Fibroblast of skin of abdomen (primary cell): ENCODE measurements at places on chromosomes 2 and 18.

DNA sequence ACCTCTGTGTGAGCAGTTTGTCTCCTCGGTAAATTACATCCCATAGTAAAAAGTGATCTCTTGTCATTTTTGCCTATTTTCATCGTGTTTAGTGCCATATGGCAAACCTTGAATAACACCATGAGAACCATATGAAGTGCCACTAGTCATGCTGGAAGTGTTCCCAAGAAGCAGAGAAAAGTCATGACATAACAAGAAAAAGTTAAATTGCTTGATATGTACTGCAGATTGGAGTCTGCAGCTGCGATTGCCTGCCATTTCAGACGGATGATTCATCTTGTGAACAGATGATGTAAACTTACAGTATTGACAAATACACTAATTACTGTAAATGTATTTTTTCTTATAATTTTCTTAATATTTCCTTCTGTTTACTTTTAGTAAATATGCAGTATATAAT is 846.7 kb downstream of the BCL11A start:
- DNase-seq: peak; percentile 4

DNA sequence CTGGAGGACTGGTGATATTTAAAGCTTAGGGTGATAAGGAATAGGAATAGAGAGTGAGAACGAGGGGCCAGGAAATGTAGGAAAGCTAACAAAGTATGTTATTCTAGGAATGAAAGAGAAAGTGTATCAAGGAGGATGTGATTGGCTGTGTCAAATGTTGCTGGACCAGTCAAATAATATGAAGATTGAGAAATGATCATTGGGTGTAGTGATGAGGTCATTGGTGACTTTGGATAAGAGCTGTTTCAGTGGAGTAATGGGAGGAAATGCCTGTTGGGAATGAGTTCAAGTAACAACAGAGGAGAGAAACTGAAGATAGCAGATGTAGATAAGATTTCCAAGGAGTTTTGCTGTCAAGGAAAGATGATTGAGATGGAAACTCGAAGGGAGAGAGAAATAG is 74.4 kb downstream of the UBE2E3 start:
- no peak for DNase-seq

GRCh38 chr2:42927334-42928160 is 135.2 kb upstream of the HAAO start:
- DNase-seq: no peak

GRCh38 chr18:24914685-24915084 is 437.3 kb downstream of the ZNF521 start:
- no peak for DNase-seq

DNA sequence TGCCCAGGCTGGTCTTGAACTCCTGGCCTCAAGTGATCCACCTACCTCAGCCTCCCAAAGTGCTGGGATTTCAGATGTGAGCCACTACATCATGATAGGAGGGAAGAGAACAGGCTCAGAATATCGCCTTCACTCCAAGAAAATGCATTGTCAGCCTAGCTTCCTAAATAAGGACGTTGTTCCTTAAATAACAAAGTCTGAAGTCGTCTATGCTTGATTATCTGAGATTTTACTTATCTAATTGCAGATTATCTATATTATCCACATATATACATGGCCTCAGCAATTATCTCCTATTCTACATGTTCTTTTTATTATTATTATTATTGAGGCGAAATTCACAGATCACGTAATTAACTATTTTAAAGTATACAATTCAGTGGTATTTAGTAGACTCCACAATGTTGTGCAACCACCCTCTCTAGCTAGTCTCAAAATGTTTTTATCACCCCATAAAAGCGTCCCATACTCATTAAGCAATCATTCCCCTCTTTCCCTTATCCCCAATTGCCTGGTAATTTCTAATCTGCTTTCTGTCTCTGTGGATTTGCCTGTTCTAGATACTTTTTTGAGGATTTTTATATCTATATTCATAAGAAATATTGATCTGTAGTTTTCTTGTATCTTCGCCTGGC is 95.1 kb upstream of the RFX8 start:
- DNase-seq: no peak

GRCh38 chr2:43460174-43460546 is 135.7 kb downstream of the THADA start:
- DNase-seq: no peak

DNA sequence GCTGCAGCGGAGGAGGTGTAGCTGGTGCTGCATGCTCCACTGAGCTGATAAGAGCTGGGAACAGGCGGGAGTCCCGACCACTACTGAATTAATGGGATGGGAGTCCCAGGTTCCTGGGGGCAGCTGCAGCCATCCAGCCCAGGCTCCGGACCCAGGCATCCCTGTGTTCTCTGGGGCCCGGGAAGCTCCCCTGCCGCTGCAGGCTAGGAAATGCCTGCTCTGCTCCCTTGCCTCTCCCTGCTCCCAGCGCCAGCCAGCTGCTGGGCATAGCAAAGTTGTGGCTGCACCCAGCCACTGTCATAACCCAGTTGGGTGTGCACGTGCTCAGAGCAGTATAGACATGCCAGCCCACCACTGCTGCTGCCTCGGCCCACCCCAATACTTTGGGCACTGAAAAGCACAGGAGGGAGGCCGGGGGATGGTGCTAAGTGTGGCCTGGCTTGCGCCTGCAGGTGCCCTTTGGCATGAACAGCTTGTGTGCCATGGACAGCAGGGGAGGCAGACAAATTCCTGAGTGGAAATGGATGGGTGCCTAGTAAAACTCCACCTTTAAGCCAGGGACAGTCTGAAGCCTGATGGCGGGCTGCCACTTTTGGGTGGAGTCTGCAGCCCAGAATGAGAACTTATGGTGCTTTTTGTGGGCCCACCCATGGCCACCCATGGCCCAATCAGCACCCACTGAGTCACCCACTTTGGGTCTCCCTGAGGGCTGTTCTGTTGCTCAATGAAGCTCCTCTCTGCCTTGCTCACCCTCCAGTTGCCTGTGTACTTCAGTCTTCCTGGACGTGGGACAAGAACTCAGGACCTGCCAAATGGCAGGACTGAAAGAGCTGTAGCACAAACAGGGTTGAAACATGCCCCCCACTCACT is 219.3 kb upstream of the TMEFF2 start:
- DNase-seq: no peak

GRCh38 chr18:48410095-48410920 is 1.1 kb upstream of the ZBTB7C start:
- peak; percentile 76 for DNase-seq

- DNase-seq: no peak
Observed at GRCh38 chr18:61917818-61918217, 25.0 kb upstream of the RNF152 start.

- no peak for DNase-seq
Observed at GRCh38 chr2:235911633-235912233, 256.5 kb downstream of the GBX2 start.

DNA sequence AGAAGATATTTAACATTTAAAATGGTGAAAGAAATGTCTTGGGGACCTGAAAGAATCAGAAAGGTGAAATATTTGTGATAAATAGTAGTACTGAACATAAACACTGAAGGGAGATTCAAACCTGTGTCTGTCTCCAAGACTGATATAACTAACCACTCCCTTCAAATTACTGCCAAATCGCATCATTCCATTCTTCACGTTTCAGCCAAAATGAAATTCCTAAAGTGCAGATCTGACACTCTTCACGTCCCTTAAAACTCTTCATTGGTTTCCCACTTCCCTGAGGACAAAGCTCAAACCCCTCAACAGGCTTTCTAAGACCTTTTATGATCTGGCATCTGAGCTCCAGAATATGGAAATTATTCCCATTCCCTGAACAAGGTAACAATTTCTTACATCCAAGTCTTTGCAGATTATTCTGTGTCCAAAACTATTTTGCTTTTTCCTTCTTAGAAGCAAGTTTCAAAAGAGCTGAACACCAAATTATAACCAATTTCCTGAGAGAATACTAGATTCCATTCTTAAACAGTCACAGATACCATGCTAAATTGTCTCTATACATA is 18.9 kb downstream of the SLC8A1 start:
- DNase-seq: no peak

DNA sequence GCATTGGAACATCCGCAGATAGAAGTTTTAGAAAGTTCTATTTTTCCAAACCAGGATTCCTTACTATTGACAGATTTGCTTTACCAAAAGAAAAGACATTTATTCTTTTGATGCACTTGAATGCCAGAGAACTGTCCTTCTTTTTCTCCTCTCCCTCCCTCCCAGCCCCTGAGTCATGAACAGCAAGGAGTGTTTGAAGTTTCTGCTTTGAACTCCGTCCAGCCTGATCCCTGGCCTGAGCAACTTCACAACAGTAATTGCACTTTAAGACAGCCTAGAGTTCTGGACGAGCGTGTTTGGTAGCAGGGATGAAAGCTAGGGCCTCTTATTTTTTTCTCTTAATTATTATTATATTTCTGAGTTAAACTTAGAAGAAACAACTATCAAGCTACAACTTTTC is 33.6 kb downstream of the APCDD1 start:
- no peak for DNase-seq

GRCh38 chr18:44258576-44258975 is 422.1 kb upstream of the SETBP1 start:
- DNase-seq: no peak

GRCh38 chr2:120583851-120584570 is 151.7 kb upstream of the GLI2 start:
- DNase-seq: no peak

DNA sequence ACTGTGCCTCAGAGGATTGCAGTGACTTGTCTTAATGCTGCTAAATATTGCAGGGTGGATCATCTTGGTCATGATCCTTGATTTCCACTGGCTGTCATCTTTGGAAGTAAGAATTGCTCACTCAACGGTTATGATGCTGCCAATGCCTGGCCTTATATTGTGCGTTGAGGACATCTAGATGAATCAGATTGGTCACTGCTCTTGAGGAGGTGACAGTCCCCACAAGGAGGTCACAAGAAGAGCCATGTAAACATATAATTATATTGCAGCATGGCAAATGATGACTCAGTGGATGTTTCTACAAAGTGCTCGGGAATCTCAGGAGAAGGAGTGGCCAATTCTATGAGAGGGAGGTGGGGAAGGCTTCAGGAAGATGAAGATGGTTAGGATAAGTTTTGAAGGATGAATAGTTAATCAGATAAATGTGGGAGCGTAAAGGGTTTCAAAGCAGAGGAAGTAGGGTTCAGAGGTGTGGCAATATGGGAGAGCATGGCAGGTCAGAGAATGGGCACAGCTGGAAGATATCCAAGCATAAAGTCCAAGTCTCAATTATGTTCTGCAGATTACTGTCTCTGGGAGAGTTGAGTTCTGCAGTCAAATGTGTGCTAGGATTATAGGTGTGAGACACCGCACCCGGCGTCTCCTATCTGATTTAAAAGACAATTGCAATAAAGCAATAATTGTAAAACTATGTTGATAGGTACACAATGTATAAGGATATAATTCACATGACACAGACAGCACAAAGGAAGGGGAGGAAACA is 21.3 kb upstream of the TMEM131 start:
- DNase-seq: no peak

DNA sequence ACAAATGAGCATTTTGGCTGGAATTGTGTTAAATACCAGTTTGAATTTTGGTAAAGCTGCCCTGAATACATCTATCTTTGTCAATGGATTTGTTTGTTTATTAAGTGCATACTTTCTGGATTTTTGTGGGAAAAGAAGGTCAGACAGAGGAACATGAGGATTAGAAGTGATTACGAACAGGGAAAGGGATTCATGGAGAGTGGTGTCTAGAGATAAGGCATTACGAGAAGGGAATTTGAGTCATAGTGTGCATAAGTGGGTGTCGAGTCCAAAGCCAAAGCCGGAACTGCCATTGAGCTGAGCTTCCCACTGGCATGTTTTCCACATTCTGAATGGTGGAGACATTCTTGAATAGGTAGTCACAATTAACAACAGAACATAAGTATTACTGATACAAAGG is 68.9 kb upstream of the EFEMP1 start:
- peak; percentile 100 for DNase-seq

DNA sequence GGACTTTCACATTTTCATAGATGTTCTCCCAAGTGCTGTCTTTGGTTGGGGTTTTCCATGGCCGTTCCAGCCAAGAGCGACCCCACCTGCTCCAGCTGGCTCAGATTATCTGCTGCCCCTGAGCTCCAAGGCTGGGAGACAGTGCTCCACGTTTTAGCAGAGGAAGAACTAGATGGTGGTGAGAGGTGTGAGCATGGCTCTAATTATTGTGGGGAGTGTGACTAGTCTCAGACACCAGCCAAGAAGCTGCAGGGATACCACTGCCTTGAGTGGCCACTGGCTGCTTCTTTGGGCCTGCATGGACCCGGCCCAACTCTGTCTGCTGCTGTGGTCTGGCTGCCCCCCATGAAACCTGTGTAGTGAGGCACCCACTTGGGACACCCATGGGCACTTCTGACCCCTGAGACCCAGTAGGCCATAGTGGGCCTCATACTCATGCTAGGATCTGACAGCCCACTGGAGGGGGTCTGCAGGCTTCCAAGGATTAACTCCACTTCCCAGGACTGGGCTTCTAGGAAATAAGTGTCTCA is 2.8 kb upstream of the NCL start:
- DNase-seq: no peak

DNA sequence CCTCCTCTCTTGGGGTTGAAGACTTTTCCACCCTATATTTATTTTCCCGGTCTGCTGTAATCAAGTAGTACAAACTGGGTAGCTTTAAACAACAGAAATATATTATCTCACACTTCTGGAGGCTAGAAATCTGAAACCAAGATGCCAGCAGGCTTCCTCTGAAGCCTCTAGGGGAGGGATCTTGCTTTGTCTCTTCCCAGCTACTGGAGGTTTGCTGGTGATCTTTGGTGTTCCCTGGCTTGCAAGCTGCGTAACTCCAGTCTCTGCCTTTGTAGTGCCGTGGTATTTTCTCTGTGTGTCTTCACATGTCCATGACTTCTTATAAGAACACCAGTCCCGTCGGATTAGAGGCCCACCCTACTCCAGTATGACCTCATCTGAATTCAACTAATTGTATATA is 44.4 kb downstream of the MYO3B start:
- peak; percentile 27 for DNase-seq

DNA sequence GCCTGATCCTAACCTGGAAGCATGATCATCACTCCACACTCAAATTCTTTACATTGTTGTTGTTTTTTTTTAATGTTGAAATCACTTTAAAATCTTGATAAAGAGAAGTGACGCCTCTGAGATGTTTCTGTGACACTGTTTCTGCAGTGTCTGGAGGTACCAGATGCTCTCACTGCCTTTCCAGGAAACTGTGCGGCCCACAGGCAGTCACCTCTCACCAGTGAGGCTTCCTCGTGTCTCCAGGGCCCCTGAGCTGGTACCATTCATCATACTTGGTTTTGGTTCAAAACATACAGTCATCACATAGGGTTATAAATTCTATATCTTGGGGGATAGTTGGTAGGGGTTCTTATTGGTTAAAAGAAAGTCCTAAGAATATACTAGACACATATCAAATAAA is 10.1 kb upstream of the ID2 start:
- no peak for DNase-seq

DNA sequence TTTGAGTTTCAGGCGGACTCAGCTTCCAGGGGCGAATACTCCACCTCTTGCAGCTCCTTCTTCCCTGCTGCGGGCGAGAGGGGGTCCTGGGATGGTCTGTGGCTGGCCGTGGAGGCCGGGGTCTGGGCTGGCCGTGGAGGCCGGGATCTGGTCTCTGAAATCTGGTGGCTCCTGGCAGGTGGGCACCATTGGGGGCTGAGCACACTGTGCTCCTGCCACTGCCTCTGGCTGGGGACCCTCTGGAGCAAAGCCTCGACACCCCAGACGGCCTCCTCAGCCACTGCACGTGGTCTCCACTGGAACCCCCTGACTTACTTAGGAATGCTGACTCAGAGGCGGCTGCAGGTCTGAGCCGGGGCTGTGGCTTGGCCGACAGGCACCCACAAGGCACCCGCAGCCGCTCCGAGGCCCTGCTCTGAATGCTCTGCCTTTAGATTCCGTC is 100.1 kb upstream of the ALKAL2 start:
- no peak for DNase-seq
